Activated CD4-positive, alpha-beta T cell treated with anti-CD3 and anti-CD28 coated beads, Interleukin-2, amount 50 U/mL, for 24 hours (primary cell): ENCODE measurements at places on chromosomes 4 and X.

- no peak for DNase-seq
These were observed 16.2 kb upstream of the LAMP2 start for GRCh38 chrX:120485315-120485637.

DNA sequence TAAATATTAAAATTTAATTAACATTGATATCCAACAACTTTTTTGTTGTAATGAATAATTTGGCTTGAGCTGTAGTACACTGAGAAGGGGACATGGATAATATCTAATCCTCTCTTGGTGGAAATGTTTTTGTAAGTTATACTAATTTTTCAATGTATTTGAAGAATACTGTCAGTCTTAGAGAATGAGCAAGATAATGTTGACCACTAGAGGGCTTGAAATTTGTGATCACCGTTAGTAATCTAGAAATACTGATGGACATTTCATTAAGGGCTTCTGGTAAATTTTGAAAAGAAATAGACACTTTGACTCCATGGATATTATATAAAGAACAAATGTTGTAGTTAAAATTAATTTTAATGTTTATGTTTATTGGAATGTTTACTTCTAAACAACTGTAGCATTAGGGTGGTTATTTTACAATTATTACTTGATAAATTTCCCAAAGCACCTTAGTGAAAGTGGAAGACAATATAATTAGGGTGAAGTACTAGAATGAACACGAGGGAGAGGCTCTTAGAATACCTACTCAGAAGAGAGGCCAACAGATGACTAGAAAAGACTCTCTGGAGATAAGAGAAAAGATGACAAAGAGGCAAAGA is 20.0 kb upstream of the CAMK2D start:
- DNase-seq, result no peak

DNA sequence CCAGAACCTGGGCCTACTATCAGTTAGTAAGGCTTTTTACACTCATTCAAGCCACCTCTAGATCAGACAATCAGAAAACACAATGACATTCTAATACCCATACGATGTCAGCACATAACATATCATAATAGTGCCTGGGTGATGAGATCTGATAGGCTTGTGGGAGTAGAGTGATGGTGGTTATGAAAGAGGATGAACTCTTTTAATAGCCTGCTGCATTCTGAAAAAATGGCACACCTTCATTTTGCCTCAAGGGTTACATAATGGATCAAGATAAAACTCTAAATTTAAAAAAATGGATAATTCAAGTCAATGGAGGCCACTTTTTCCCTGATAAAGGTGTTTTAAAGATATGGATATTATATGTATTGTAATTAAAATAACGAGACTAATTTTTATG is 215.6 kb downstream of the MAML3 start:
- DNase-seq, result no peak

GRCh38 chrX:133465254-133465653 is 50.0 kb upstream of the GPC4 start:
- DNase-seq, result no peak

- DNase-seq, result no peak
These were observed 11.0 kb upstream of the MAMLD1 start for GRCh38 chrX:150352114-150352513.

GRCh38 chr4:105140684-105141490 is 5.8 kb upstream of the TET2 start:
- DNase-seq, result peak; percentile 37

DNA sequence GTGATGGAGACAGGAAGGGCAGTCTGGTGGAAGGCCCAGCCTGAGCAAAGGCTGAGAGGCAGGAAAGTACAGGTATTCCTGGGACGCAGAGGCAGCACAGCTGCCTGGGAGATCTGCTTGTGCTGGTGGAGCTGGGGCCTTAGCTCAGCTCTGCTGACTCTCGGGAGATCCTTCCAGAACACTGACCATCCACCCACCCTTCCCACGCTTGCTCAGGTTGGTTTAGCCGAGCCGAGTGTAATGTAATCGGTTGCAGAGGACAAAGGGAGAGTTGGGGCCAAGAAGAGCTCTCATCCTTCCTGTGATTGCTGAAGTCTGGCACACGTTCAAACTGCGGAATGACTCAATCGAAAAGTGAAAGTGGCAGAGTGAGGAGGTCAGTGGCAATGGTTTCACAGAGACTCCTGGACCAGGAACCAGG is 43.1 kb upstream of the GPR78 start:
- DNase-seq, result no peak

DNA sequence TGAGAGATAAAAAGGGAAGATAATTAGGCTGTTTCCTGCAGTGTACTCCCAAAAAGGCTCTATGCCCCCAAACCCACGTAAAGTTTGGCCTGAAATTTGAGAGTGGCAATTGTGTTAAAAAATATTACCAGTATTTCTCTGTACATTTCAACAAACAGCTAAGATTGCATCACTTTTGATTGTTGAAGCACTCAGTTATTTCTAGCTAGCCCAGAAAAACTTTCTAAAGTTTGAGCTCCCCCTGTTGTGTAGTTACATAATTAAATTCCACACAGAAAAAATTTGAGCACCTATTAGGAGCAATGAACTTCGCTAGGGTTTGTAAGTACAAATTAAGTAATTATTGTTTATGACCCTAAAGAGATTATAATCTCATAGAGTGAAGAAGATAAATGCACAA is 109.4 kb downstream of the DLG3 start:
- DNase-seq, result no peak

GRCh38 chrX:154049209-154050112 is 29.8 kb upstream of the IRAK1 start:
- no peak for DNase-seq

GRCh38 chr4:128517739-128518510 is 230.3 kb upstream of the PGRMC2 start:
- DNase-seq, result no peak

GRCh38 chrX:66232296-66232695 is 68.2 kb downstream of the HEPH start:
- no peak for DNase-seq

- DNase-seq, result no peak
These were observed 30.8 kb downstream of the EXOC1 start for GRCh38 chr4:55884093-55884850.

- DNase-seq, result no peak
These were observed 53.8 kb downstream of the CXCL1 start for GRCh38 chr4:73922766-73923630.

- DNase-seq, result no peak
These were observed 91.6 kb downstream of the FUNDC1 start for GRCh38 chrX:44451056-44451455.

GRCh38 chr4:126800575-126801141 is 832.1 kb upstream of the INTU start:
- no peak for DNase-seq

DNA sequence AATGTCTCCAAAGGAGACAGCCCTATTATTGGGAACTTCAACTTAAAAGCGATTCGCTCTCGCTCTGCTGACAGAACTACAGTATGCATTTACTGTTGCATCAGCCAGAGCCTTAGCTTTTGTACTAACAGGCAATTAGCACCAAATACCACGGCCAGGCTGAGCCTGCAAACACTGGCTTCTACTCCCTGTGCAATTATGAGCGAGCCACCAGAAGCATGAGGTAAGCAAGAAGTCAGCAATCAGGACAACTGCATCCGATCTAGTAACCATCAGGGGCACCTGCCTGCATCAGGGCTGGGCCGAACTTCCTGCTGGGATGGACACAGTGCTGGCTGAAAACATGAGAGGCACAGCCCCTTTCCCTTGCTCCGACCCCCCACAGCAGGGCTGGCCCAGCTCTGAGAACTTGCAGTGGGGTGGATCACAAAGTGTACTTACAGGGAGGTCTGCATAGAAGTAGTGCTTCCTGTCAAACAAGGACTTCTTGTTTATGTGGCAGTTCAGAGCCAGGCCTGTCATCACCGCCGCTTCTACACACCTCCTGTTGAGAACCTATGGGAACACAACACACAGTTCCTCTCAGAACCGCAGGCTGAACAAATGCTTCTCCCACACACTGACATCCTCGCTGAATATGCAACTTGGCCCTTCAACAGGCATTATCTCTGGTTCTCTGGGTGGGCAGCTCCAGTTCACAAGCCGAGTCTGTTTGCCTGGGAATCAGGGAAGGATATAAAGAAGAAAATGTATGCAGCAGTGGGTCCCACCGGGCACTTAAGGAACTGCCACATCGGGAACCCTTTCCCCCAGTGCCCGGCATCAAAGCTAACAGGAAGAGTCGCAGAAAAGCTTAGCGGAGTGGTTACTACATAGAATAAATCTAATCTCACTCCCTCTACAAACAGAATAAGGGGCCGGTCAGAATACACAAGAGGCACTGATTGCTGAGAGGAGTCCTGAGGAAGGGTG is 41.5 kb downstream of the GATB start:
- DNase-seq, result no peak
